ENCODE measurements at places on chromosomes 12 and 14. TPM values are rescaled to one million over a fixed set of nuclear protein-coding genes. Genes with fewer than 3 reads are reported as not detected.

The SOX5 gene
- 48.8 TPM for total RNA-seq

The FGF6 gene
- total RNA-seq = not detected

The NEUROD4 gene
- total RNA-seq = 1.3 TPM

The ABHD12B gene
- total RNA-seq = 0.28 TPM

The FAM186B gene
- 0.10 TPM for total RNA-seq

The PRB2 gene
- not detected for total RNA-seq

The MSI1 gene
- 4.3 TPM for total RNA-seq

The TRPV4 gene
- 3.8 TPM for total RNA-seq

DNA sequence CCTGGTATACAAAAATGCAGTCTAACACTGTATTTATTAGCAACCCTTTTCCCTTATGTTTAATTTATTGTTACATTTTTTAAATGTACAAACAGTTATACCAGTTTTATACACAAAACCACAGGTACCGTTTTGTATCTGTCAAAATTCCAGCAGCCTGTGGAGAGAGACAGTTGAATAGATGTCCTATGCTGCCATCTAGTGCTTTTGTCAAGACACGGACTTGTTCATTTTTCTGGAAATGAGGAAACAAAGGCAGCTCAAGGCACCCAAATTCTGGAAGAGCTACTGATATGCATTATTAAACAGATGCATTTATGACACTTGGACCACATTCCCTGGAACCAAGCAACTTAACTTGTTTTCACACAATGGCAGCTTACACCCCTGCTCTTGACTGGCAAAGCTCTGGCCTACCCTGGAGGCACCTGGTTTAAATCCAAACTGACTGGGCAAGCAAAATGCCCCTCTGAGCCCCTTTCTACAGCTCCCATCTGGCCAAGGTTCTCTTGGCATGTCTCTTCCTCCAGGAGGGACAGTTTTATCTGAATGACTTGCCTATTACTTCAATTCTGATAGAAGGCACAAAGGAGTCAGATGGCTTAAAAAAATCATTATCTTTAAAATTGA lies 286.9 kb upstream of the PRKD1 start:
- no peaks in the 10 kb centered on the region for H3K36me3 ChIP-seq
- H3K27ac ChIP-seq = no peak overlapping the region

GRCh38 chr12:54032627-54033100 lies at the start of gene HOXC5:
Gene HOXC5, plus strand, starts transcription at chr12:54033050. Its CDS starts 73 bp downstream, at chr12:54033123.
- H3K27ac ChIP-seq = peak within 1 kb of the TSS; percentile 100
- H3K36me3 ChIP-seq = peaks cover 46% of the 10 kb centered on the region
- DNase-seq = peak; percentile 94
- peak within 1 kb of the TSS; percentile 56 for H3K4me3 ChIP-seq
- peaks cover 2% of the 10 kb centered on the region for H3K27me3 ChIP-seq

DNA sequence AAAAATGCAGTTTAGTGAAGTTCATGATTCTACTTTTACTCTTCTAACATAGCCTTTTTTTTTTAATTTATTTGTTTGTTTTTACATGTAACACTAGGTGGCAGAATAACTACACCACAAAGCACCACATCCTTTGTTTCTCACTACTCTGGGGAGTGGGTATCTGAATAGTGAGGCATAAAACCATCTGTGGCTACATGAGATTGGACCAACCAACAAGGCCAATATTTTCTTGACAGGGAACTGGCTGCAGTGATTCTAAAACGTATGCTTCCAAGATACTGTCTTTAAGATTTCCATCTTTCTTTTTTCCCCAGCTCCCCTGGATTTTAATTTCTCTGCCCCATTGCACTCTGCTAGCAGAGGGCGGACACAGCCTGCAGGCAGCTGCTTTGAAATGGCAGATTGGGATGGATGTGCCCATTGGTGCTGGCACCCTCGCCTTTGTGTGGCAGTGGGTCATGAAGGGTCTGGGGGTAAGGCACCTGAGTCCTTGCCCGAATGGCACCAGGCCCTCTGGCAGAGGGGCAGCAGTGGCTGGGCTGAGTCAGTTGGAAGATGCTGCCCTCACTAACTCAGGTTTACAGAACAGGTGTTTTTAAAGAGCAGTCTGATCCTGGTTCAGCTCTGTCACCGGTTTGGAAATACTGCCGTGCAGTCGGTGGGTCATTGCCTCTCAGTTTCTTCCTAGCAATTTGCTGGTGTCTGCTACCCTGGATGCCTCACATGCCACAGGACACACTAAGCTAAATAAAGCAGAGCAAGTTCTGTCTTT lies 429.1 kb downstream of the RAD51B start:
- H3K27ac ChIP-seq = peak overlapping the region; percentile 89
- peaks cover 14% of the 10 kb centered on the region for H3K4me1 ChIP-seq
- H3K36me3 ChIP-seq = no peaks in the 10 kb centered on the region
- DNase-seq = peak; percentile 69

GRCh38 chr12:26119391-26119989 lies 5.3 kb downstream of the BHLHE41 start:
- DNase-seq = no peak
- peaks cover 3% of the 10 kb centered on the region for H3K27me3 ChIP-seq
- H3K4me3 ChIP-seq = no peak overlapping the region
- H3K36me3 ChIP-seq = no peaks in the 10 kb centered on the region
- H3K4me1 ChIP-seq = peaks cover 8% of the 10 kb centered on the region

- H3K36me3 ChIP-seq = peaks cover 13% of the 10 kb centered on the region
- H3K4me1 ChIP-seq = peaks cover 29% of the 10 kb centered on the region
- H3K27ac ChIP-seq = peak overlapping the region; percentile 84
- H3K4me3 ChIP-seq = peak overlapping the region; percentile 41
- H3K27me3 ChIP-seq = peaks cover 20% of the 10 kb centered on the region
Observed at GRCh38 chr14:104800015-104800770, 708 bp upstream of the ZBTB42 start.

DNA sequence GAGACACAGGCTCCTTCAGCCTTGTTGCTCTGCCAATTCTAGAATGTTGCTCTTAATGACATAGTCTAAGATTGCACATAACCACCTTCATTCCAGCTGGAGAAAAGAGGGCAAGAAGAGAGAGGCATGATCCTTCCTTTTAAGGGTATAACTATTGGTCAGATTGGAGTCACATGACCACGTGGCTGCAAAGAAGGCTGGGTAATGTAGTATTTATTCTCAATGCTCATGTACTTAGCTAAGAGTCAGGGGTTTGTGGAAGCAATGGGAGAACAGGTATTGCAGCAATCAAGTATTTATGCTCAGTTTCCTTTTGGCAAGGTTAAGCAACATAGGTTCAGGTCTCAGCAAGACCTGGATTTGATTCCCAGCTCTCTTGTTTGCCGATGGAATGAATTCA lies 298.8 kb upstream of the TBX3 start:
- no peaks in the 10 kb centered on the region for H3K36me3 ChIP-seq
- no peaks in the 10 kb centered on the region for H3K27me3 ChIP-seq
- no peak overlapping the region for H3K27ac ChIP-seq
- no peak for DNase-seq
- H3K4me3 ChIP-seq = no peak overlapping the region
- H3K4me1 ChIP-seq = no peaks in the 10 kb centered on the region

GRCh38 chr14:103753774-103754173 lies 38.2 kb downstream of the ZFYVE21 start:
- no peak overlapping the region for H3K4me3 ChIP-seq
- no peak for DNase-seq
- peaks cover 4% of the 10 kb centered on the region for H3K36me3 ChIP-seq
- no peaks in the 10 kb centered on the region for H3K27me3 ChIP-seq

GRCh38 chr12:96395236-96395635 lies 5.0 kb downstream of the CDK17 start:
- DNase-seq = no peak
- H3K27ac ChIP-seq = no peak overlapping the region
- no peaks in the 10 kb centered on the region for H3K27me3 ChIP-seq

DNA sequence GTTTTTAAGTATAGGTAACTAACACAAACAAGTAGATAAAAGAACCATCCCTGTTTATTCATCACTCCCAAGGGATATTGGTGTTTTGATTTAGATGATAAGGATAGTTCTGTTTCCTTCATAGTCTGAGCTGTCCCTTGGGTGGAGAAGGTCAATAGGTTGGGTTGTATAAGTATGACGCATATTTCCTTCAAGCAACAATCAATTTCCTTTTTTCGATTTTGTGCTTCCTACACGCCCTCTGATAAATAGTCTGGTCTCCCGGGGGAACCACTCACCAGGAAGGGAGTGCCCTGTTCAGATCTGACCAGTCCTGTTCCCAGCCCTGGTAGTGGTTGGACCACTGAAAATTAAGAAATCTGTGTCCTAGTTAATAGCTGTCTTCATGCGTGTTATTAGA lies 378.8 kb upstream of the FAR2 start:
- no peaks in the 10 kb centered on the region for H3K27me3 ChIP-seq
- H3K36me3 ChIP-seq = no peaks in the 10 kb centered on the region
- H3K4me3 ChIP-seq = no peak overlapping the region
- H3K27ac ChIP-seq = no peak overlapping the region

DNA sequence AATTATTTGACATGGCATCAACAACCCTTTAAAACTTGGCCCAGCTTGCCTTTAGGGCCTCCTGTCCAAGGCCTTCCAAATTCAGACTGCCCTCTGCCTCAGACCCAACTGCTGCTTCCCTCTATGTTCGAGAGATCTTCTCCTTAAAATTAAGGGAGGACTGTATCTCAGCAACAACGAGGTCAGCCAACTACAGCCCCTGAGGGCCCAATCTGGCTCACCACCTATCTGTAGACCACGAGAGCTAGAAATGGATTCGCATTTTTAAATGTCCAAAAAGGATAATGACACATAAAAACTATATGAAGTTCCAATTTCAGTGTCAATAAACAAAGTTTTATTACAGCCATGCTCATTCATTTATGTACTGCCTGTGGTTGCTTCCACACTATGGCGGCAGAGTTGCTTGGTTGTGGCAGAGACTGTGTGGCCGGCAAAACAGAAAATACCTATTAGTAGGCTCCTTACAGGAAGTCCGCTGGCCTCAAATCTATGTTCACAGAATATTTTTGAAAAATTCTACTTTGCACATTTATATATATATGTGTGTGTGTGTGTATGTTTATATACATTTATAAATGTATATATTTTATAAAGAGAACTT lies 1026.9 kb downstream of the BCL11B start:
- H3K27ac ChIP-seq = no peak overlapping the region
- no peaks in the 10 kb centered on the region for H3K27me3 ChIP-seq
- H3K36me3 ChIP-seq = no peaks in the 10 kb centered on the region
- DNase-seq = no peak
- no peaks in the 10 kb centered on the region for H3K4me1 ChIP-seq
- no peak overlapping the region for H3K4me3 ChIP-seq

DNA sequence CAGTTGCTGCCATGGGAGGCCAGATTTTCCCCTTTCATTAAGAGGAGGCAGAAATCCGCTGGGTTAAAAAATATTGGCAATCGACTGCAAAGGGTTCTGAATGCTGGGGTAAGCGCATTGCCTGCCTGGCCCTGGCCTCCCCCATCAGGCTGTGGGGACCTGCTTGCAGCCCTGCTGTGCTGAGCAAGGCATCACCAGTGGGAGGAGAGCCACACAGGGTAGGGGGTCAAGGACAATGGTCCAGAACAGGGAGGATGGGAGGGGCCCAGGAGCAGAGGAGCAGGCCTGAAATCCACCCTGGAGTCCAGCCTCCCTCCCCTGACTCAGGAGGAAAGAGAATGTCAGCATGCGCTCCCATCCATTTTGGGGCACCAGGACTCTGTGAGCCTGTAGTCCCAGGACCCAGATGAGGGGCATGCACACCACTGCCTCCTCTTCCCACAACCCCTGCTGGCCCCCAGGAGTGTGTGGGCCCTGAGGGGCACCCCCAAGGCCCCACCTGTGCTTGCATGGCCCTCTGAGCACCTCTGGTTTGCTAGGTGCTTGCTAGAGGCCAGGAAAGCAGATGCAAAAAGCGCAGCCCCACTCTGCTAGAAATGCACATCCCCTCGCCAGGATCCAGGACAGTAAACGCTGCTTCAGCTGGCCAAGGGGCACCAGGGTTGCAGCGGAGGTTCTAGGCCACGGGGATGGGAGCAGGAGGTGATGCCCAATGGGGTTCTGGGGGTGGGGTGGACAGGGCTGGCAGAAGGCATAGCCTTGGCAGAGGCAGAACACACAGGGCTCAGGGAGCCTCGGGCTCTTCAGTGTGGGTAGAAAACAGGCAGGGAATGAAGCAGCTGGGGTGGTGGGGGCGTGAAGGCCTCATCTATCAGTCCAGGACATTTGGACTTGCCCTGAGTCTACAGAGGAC lies 14.6 kb downstream of the TESC start:
- no peak for DNase-seq
- no peak overlapping the region for H3K27ac ChIP-seq
- H3K27me3 ChIP-seq = no peaks in the 10 kb centered on the region
- H3K4me1 ChIP-seq = peaks cover 5% of the 10 kb centered on the region
- H3K4me3 ChIP-seq = no peak overlapping the region

DNA sequence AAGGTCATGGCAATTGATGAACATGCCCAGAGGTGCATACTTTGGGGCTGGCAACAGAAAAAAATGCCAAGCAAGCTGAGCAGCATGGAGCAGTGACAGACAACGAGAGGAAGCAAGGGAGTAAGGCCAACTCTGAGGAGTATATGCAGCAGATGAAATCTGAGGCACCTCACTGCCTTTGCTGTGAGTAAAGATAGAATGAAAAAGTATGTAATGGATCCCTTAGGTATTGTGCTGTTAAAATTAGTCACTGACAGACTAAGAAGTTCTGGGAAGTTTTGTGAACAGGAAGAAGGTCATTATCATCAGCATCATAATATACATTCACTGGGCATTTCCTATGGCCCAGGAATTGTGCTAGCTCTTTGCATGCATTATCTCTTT lies 269.9 kb downstream of the DUSP6 start:
- no peak overlapping the region for H3K27ac ChIP-seq
- no peaks in the 10 kb centered on the region for H3K27me3 ChIP-seq
- no peaks in the 10 kb centered on the region for H3K36me3 ChIP-seq
- no peak for DNase-seq
- no peaks in the 10 kb centered on the region for H3K4me1 ChIP-seq
- H3K4me3 ChIP-seq = no peak overlapping the region

GRCh38 chr12:15372352-15372751 lies 50.0 kb downstream of the PTPRO start:
- no peak overlapping the region for H3K27ac ChIP-seq
- H3K4me3 ChIP-seq = no peak overlapping the region
- H3K4me1 ChIP-seq = no peaks in the 10 kb centered on the region
- DNase-seq = no peak
- no peaks in the 10 kb centered on the region for H3K36me3 ChIP-seq
- H3K27me3 ChIP-seq = no peaks in the 10 kb centered on the region

- H3K27ac ChIP-seq = no peak overlapping the region
- H3K36me3 ChIP-seq = no peaks in the 10 kb centered on the region
- no peak overlapping the region for H3K4me3 ChIP-seq
- peaks cover 40% of the 10 kb centered on the region for H3K4me1 ChIP-seq
- no peak for DNase-seq
Observed at GRCh38 chr14:35366521-35366976, 38.0 kb downstream of the NFKBIA start.

DNA sequence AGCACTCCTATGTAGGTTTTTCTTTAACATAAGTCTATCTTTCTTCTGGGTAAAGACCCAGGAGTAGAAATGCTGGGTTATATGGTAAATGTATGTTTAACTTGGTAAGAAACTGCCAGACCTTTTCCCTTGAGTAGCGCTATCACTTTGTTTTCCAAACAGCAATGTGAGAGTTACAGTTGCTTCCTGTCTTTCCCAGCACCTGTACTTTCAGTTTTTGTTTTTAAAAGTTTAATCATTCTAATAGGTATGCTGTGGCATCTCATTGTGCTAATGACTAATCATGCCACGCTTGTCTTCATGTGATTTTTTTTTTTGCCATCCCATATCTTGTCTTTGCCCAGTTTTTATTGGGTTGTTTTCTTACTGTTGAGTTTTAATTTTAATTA lies 28.1 kb downstream of the GIT2 start:
- H3K36me3 ChIP-seq = peaks cover 48% of the 10 kb centered on the region
- no peak overlapping the region for H3K27ac ChIP-seq
- no peaks in the 10 kb centered on the region for H3K27me3 ChIP-seq
- no peaks in the 10 kb centered on the region for H3K4me1 ChIP-seq
- no peak overlapping the region for H3K4me3 ChIP-seq
- DNase-seq = no peak
